Endothelial cell of umbilical vein (primary cell): ENCODE measurements at places on chromosomes 7 and 10. TPM values are rescaled to one million over a fixed set of nuclear protein-coding genes. Genes with fewer than 3 reads are reported as not detected.

GRCh38 chr10:130773941-130774340, 537.6 kb downstream of the TCERG1L start:
- H3K27me3 ChIP-seq: no peaks in the 10 kb centered on the region
- no peak for DNase-seq
- no peak overlapping the region for H3K27ac ChIP-seq
- no peak overlapping the region for H3K4me3 ChIP-seq

DNA sequence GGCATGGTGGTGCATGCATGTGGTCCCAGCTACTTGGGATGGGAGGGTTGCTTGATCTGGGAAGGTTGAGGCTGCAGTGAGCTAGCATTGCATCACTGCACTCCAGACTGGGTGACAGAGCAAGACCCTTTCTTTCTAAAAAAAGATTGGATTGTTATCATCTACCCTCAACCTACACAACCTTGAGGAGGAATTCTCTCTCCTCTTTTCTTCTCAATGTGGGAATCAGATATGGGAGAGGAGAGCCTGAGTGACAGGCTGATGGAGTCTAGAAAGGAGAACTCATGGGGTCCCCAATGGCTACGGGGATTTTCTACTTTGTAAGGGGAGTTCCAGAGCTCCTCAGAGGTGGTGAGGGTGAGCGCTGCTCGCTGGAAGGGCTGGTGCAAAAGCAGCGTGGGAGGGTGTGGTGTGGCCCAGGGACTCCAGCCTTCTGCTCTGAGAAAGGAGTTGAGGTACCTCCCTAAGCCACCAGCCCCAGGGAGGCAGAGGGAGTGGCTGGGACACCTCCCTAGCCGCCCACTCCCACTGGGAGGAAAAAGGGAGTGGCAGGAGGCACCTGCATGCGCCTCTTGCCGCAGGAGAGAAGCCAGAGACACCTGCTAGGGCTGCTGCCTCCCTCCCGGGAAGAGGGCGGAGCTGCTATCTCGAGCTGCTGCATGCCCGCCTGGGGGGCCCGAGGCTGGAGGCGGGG, 48.4 kb downstream of the GATA3 start:
- no peak for DNase-seq
- H3K27ac ChIP-seq: no peak overlapping the region
- peaks cover 2% of the 10 kb centered on the region for H3K27me3 ChIP-seq
- no peak overlapping the region for H3K4me3 ChIP-seq
- no peaks in the 10 kb centered on the region for H3K4me1 ChIP-seq
- no peaks in the 10 kb centered on the region for H3K36me3 ChIP-seq

GRCh38 chr7:140670343-140670935, 2.3 kb upstream of the ADCK2 start:
- H3K27ac ChIP-seq: no peak overlapping the region
- H3K27me3 ChIP-seq: peaks cover 3% of the 10 kb centered on the region
- H3K36me3 ChIP-seq: no peaks in the 10 kb centered on the region
- no peak for DNase-seq
- no peak overlapping the region for H3K4me3 ChIP-seq

DNA sequence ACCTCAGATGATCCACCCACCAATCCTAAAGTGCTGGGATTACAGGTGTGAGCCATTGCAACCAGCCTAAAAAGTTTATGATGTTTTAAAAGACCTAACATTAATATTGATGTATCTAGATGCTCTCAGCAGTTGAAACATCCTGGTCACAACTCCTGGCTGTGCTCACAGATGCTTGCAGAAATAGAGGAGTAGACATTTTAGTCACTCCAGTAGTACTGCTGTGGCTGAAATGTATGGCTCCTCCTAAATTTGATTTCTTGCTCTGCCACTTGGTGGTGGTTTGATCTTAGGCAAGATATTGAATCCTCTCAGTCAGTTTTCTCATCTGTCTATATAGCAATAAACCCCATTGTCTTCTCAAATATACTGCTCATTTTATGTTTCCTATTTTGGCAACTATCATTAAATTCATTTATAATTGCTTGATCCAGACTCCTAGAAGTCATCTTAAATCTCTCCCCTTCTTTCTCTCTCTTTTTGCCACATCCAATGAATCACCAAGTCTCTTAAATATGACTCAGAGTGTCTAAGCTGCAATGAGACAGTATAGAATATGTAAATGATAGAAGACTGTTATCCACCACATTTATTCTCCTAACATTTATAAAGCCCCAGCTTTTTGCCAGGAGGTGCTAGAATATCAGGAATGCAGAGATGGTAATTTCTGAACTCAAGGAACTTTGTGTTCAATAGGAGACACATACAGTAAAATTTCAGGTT, 78.1 kb upstream of the NRBF2 start:
- no peaks in the 10 kb centered on the region for H3K27me3 ChIP-seq
- no peak overlapping the region for H3K27ac ChIP-seq
- no peaks in the 10 kb centered on the region for H3K4me1 ChIP-seq
- DNase-seq: no peak
- no peaks in the 10 kb centered on the region for H3K36me3 ChIP-seq

DNA sequence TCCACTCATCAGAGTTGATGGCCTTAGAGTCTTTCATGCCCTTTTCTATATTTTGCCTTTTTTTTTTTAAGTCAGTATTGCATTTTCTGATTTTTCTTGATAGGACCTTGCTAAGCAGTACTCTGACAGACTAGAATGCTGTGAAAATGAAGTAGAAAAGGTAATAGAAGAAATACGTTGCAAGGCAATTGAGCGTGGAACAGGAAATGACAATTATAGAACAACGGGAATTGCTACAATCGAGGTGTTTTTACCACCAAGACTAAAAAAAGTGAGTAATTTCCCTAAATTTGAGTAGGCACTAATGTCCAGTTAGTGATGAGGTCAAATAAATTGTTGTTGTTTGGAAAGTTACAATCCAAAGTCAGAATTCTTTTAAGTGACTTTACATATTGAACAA, 7.4 kb downstream of the NUB1 start:
- no peak overlapping the region for H3K4me3 ChIP-seq
- no peaks in the 10 kb centered on the region for H3K4me1 ChIP-seq
- peaks cover 26% of the 10 kb centered on the region for H3K36me3 ChIP-seq
- DNase-seq: no peak
- no peak overlapping the region for H3K27ac ChIP-seq
- H3K27me3 ChIP-seq: no peaks in the 10 kb centered on the region

DNA sequence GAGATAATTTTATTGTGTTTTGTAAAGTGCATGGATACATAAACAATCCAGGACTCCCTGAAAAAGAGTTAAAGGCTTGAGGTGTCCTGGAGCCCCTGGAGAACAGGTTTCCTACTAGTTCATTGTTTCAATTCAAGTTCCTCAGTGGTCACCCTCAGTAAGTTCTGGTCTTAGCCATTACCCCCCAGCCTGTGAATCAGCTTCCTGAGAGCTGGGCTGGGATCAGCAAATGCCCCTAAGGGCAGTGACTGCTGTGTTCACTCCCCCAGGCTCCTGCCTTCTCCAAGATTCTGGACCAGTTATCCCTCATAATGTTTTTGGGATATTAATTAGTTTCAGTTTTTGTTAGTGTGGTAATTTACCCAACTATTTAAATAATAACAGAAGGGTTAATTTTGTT, 151.6 kb upstream of the PRSS58 start:
- H3K4me3 ChIP-seq: no peak overlapping the region
- no peaks in the 10 kb centered on the region for H3K4me1 ChIP-seq
- no peak overlapping the region for H3K27ac ChIP-seq
- H3K27me3 ChIP-seq: peaks cover 2% of the 10 kb centered on the region

- no peak overlapping the region for H3K27ac ChIP-seq
- H3K27me3 ChIP-seq: no peaks in the 10 kb centered on the region
- H3K4me3 ChIP-seq: no peak overlapping the region
- no peak for DNase-seq
These were observed 99.0 kb downstream of the AOAH start for GRCh38 chr7:36625247-36625646.

- no peaks in the 10 kb centered on the region for H3K4me1 ChIP-seq
- H3K27ac ChIP-seq: no peak overlapping the region
- no peaks in the 10 kb centered on the region for H3K36me3 ChIP-seq
These were observed 21.0 kb upstream of the EEPD1 start for GRCh38 chr7:36132012-36132411.

DNA sequence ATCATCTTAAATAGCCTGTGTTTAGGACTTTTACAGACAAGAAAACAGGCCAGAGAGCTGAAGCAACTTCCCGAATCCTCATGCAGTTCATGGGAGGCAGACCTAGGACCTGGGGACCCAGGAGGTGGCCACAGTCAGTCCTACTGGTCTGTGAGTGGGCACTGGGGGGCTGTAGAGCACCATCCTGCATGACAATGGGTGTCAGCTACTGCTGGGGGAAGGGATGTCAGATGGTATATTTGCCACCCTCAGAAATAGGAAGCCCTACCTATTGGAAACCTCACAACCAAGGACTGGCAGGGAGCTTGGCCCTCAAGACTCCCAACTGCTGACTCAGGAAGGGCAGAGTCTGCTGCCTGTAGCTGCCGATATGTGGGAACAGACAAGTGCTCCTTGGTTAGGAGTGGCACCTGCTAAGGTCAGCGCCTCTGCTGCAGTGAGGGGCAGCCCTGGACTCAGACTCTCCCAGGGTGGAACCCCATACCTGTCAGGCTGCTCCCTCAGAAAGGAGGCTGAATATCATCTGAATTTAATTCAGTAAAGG, 29.7 kb downstream of the OGDH start:
- H3K36me3 ChIP-seq: no peaks in the 10 kb centered on the region
- H3K4me3 ChIP-seq: no peak overlapping the region
- no peak overlapping the region for H3K27ac ChIP-seq
- no peak for DNase-seq

- H3K36me3 ChIP-seq: no peaks in the 10 kb centered on the region
- no peak overlapping the region for H3K27ac ChIP-seq
- H3K4me1 ChIP-seq: no peaks in the 10 kb centered on the region
- H3K27me3 ChIP-seq: no peaks in the 10 kb centered on the region
- H3K4me3 ChIP-seq: no peak overlapping the region
These were observed 765.5 kb upstream of the SORCS1 start for GRCh38 chr10:107930037-107930436.

DNA sequence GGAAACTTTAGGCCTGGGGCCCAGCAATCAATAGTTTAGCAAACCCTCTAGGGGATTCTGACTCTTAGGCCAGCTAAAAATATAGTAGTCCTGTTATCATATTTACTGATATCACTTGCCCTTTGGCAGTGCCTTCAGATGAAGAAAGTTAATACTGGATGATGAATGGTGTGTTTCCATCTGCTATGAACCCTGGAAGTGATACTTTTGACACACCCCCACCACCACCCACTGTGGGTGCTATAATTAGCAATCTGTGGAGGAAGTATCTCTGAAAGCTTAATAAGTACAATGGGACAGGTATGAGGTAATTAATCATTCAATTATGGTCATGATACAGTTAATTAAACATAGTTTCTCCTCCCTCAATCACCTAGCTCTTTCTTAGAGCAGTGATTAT, 90.4 kb upstream of the LRRTM3 start:
- H3K4me3 ChIP-seq: no peak overlapping the region
- no peaks in the 10 kb centered on the region for H3K36me3 ChIP-seq
- no peak overlapping the region for H3K27ac ChIP-seq
- H3K27me3 ChIP-seq: no peaks in the 10 kb centered on the region
- no peaks in the 10 kb centered on the region for H3K4me1 ChIP-seq

GRCh38 chr10:21771219-21771618, 232.3 kb downstream of the DNAJC1 start:
- H3K27me3 ChIP-seq: no peaks in the 10 kb centered on the region
- H3K4me3 ChIP-seq: no peak overlapping the region
- no peak for DNase-seq
- no peaks in the 10 kb centered on the region for H3K36me3 ChIP-seq
- H3K27ac ChIP-seq: no peak overlapping the region

DNA sequence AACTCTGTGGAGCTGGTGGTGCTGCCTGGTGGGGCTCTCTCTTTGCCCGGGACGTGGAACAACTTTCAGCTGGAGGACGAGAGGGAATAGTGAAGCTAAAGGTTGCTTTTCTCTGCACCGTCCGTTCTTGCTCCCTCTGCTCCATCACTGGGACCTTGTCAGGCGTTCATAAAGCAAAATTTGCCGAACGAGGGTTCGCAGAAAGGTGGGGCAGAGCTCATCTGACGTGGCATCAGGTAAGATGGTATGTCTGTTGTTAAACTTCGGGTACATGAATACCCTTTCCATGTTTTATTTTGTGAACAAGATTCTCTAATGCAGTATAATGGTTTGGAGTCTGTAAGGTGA, 416 bp downstream of the BBS9 start:
- H3K27ac ChIP-seq: no peak overlapping the region
- H3K27me3 ChIP-seq: no peaks in the 10 kb centered on the region
- DNase-seq: no peak
- H3K36me3 ChIP-seq: no peaks in the 10 kb centered on the region

- H3K27ac ChIP-seq: no peak overlapping the region
- no peaks in the 10 kb centered on the region for H3K4me1 ChIP-seq
- H3K27me3 ChIP-seq: no peaks in the 10 kb centered on the region
- DNase-seq: no peak
These were observed 6.4 kb upstream of the DYNC2I1 start for GRCh38 chr7:158849768-158850544.

DNA sequence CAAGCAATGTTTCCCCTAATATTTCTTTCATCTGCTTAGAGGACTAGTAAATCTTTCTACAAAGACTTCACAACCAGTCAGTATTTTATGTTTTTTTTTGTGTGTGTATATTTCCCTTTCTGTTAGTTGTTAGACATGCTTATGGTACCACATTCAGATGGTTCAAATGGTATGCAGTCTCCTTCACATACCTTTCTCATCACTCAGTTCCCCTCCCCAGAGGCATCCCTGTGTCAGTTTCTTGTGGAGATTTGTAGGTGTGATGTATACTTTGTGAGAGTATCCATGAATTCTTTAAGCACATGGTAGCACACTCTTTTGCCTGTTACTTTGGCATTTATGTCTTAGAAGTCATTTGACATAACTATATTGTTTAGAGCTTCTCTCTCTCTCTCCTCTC, 4.4 kb downstream of the ZNF485 start:
- no peaks in the 10 kb centered on the region for H3K4me1 ChIP-seq
- no peak for DNase-seq
- no peak overlapping the region for H3K4me3 ChIP-seq
- no peaks in the 10 kb centered on the region for H3K36me3 ChIP-seq
- no peak overlapping the region for H3K27ac ChIP-seq
- no peaks in the 10 kb centered on the region for H3K27me3 ChIP-seq

DNA sequence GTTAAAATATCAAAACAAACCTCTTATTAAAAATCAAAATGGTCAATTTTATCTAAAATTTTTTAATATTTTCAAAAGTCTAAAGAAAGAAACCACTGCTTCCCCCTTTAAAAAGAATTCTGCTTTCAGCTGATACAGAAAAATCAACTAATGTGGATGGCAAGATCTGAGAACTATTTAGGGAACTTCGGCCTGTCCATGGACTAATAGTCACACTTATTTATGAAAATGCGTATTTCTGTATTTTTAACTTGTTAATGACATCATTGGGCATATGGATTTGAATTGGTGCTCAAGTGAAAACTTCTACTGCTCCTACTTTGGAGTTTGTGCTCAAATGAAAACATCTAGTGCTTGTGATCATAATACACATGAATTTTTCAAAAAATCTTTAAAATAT, 31.9 kb downstream of the RNLS start:
- no peak for DNase-seq
- H3K27ac ChIP-seq: no peak overlapping the region
- H3K36me3 ChIP-seq: no peaks in the 10 kb centered on the region
- no peaks in the 10 kb centered on the region for H3K4me1 ChIP-seq
- no peaks in the 10 kb centered on the region for H3K27me3 ChIP-seq

- peaks cover 21% of the 10 kb centered on the region for H3K4me1 ChIP-seq
- peaks cover 3% of the 10 kb centered on the region for H3K36me3 ChIP-seq
- H3K4me3 ChIP-seq: peak overlapping the region; percentile 95
- H3K27me3 ChIP-seq: no peaks in the 10 kb centered on the region
These were observed 879 bp downstream of the NUDT5 start for GRCh38 chr10:12194752-12195271.

Gene OLAH
- 0.48 and 0.51 TPM in 2 replicates for total RNA-seq

Gene TMEM130
- total RNA-seq: not detected in 2 replicates

Gene EVX1
- not detected in 2 replicates for total RNA-seq

Gene ANLN
- total RNA-seq: 112 and 119 TPM in 2 replicates

Gene MYOF
- total RNA-seq: 342 and 379 TPM in 2 replicates

Gene AZGP1
- not detected in 2 replicates for total RNA-seq

Gene RBAK
- 7.4 and 8.6 TPM in 2 replicates for total RNA-seq

Gene OR6B1
- total RNA-seq: not detected in 2 replicates

Gene ALOX5
- not detected in 2 replicates for total RNA-seq

Gene STEAP4
- total RNA-seq: not detected in 2 replicates
